ENCODE measurements at places on chromosomes 1 and 21.

DNA sequence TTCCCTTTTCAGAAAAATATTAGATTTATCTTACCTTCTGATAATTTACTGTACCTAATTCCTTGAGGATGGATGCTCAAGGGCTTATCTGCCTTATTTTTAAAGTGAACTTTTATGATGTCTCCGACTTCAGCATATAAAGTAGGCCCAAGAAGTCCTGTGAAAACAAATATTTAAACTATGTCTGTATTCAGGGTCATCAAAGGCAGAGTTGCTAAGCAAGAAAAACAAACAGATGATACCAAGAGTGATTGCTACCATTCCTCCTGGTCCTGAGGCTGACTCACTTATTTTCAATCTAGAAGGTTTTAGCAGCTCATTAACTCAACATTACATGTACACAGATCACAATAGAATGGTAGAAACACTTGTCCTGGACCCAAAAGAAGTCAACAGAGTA is 14.1 kb downstream of the F5 start:
- DNase-seq, result no peak

DNA sequence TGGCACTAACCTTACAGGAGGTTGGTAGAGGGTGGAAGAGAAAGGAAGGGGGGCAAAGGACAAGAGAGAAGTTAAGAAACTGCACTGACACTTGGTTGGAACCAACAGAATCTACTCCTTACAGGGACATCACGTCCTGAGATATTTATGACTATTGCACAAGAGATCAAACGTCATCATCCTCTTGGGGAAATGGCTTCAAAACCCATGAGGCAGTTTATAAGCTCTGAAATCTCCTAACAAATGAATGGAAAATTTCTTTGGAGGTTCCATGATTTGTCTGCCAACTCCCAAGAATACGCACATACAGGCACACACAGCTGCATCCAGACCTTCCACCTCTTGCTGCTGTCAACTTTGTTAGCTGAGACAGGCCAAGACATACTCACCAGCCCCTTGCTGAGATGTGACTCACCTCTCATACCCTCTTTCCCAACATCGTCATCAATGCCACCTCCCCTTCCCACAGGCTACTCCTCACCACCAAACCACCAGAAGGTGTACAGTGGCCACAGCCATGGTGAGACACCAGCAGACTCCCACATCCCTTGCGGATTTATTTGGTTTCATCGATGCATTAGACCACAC is 135.5 kb downstream of the SETD4 start:
- DNase-seq, result no peak

GRCh38 chr1:174097426-174097825 is 61.9 kb upstream of the RABGAP1L start:
- DNase-seq, result no peak

GRCh38 chr1:46637444-46638083 is 21.0 kb upstream of the MOB3C start:
- DNase-seq, result no peak

DNA sequence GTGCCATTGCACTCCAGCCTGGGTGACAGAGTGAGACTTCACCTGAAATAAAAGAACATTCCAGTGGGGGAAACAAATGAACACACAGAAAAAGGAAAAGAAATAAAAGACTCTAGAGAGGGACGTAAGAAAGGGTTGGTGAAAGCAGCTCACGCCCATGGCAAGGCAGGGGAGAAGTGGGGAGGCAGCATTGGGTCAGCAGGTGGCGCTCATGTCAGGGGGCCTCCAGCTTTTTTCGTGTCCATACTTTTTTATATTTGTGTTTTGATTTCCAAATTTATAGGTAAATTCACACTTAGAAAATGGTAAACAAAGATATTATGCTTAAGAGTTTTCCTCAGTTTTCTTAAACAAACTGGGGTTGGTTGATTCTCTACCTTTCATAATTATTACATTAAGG is 45.5 kb downstream of the VPS13D start:
- DNase-seq, result peak; percentile 44

GRCh38 chr1:83807231-83807630 is 191.7 kb downstream of the TTLL7 start:
- no peak for DNase-seq

DNA sequence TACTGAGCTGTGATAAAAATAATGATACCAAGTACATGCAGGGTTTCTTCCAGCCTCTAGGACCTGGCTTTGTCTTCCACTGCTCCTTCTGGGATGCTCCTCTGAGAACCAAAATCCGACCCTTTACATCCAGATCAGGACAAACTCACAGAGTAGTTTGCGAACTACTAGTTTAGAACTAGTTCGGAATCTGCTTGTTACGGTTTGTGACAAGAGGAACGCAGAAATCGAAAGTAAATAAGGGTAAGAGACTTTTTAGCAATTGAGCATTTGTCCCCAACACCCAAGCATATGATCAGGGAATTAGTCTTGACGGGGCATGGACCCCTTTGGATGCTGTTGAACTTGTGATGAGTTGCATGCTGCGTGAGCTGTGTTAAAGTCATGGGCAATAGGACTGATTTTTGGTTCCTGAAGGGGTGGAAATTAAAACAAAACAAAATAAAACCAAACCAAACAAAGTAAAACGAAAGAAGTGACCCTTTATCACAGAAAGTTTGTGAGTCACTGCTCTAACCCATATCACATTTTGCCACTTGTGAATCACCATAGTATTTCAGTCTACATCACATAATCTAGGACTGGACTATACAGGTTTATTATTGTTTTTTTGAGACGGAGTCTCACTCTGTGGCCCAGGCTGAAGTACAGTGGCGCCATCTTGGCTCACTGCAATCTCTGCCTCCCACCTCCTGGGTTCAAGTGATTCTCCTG is 35.7 kb upstream of the ERRFI1 start:
- DNase-seq, result no peak

DNA sequence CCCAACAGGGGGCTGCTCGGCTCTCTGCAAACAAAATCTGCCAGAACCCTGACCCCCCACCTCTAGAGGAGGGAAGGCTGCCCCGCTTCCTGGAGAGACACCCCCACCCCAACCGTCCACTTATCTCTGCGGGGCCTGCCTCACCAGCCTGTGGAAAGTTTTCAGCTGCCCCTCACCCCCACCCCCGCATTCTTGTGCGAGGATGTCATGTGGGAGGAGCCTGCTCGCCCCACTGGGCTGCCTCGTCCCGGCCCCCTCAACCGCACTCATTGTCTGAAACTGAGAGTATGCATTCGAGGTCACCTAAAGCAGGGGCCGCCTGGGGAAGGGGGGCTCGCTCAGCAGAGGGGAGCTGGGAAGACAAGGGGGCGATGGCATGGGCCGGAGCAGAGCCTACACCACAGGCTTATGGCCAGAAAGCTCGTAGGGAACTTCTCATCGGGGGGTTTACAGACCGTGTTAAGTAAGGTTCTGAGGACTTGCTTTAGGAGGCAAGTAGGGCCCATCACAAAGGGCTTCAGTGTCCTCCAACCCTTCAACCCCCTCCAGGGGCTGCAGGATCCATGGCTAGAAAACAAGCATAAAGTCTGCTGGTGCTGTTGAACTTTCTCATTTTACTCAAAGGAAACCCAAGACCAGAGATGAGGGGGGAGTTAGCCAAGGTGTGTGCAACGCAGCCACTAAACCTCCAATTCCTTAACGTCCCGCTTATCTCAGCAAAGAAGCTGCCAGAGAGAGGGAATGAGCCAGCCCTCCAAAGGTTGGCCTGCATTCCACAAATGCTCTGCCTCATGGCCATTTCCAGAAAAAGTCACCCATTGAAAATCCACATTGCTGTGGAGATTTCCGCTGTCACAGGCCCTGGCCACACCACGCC is 9.4 kb downstream of the EPHA2 start:
- no peak for DNase-seq

- DNase-seq, result no peak
Measured at GRCh38 chr1:89898695-89899470, 78.1 kb downstream of the LRRC8D start.

- no peak for DNase-seq
Measured at GRCh38 chr1:214445831-214446614, 105.4 kb downstream of the PTPN14 start.

- DNase-seq, result no peak
Measured at GRCh38 chr1:22143065-22144033, at the start of gene WNT4. WNT4 (minus strand) TSS chr1:22143097; CDS start chr1:22142922, 175 bp downstream.
